ENCODE measurements at places on chromosomes 16 and 17.

- DNase-seq: no peak
Measured at GRCh38 chr16:12468552-12468951, 335.1 kb downstream of the CPPED1 start.

- no peak for DNase-seq
Measured at GRCh38 chr17:28983286-28984230, 22.3 kb downstream of the SEZ6 start.

DNA sequence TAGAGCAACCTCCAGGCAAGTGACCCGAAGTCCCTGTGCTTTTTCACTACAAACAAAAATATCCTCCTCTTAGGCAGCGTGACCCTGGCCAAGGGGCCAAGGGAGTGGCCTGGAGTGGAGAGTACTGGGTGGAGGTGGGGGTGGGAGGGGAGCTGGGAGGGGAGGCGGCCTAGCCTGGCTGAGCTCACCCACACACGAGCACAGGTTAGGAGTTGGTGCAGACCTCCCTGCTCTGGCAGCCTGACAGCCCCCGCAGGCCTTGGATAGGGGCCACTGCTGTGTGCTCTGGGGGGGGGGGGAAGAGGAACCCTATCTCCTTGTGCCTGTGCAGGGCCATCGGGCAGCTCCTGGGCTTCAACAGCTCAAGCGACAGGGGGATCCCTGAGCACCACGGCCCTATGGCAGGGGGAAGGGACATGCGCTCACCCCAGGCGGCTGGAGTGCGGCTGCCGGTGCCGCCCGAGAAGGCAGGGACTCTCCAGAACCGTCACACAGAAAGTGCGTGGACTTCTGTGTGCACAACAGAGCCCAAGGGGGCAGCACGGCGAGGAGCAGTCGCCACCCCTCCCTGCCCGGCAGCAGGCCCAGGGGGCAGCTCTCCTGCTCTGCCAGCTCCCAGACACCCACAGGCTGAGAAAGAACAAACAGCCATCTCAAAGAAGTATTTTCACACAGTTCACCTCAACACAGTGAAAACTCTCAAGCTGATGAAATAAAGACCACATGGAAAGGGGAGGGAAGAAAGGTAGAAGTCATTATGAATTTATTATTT, 13.3 kb downstream of the SLC16A3 start:
- no peak for DNase-seq

DNA sequence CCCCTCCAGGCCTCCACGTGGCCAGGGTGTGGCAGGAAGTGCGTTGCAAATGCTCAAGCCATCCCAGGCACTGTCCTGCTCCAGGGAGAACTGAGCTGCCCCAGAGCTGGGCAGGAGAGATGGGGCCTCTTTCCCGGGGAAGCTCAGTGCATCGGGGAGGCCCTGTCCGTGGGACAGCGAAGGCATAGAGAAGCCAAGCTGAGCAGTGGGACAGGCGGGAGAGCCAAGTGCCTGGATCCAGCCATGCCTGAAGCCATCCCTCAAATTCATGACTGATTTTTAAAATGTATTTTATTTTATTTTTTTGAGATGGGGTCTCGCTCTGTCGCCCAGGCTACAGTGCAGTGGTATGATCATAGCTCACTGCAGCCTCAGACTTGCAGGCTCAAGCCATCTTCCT, 25.4 kb upstream of the SSTR5 start:
- no peak for DNase-seq

DNA sequence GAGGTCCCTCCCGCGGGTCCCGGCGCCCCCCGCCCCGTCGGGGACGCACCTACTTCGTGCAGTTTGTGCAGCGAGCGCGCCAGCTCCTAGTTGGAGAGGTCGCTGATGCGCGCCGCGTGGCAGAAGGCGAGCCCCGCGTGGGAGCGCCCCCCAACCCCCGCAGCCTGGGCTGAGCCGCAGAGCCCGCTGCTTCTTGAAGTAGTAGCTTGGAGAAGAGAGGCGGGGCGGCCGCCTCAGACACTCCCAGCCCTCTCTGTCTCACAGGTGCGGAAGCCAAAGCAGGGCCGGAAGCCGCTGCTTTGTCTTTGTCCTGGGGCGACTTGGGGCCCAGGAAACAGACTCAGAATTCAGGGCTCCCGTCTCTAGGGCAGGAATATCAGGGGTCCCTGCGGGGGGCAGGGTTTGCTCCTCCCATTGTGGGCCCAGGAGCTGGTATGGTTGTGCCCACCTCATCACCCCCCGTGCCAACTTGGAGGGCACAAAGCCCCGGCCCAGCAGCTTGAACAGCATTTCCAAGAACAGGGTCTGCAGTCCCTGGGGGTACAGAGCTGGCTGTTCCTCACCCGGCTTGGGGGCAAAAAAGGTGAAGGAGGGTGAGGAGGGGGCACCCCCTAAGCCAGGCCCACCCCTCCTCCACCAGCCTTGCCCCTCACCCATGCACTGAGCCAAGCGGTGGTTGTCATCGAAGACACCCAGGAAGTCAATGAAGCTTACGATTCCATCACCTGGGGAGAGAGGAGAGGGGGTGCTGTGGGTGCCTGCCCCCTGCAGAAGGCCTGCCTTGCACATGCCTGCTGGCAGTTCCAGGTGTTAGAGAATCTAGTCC, 13.5 kb downstream of the SPATA32 start:
- no peak for DNase-seq

DNA sequence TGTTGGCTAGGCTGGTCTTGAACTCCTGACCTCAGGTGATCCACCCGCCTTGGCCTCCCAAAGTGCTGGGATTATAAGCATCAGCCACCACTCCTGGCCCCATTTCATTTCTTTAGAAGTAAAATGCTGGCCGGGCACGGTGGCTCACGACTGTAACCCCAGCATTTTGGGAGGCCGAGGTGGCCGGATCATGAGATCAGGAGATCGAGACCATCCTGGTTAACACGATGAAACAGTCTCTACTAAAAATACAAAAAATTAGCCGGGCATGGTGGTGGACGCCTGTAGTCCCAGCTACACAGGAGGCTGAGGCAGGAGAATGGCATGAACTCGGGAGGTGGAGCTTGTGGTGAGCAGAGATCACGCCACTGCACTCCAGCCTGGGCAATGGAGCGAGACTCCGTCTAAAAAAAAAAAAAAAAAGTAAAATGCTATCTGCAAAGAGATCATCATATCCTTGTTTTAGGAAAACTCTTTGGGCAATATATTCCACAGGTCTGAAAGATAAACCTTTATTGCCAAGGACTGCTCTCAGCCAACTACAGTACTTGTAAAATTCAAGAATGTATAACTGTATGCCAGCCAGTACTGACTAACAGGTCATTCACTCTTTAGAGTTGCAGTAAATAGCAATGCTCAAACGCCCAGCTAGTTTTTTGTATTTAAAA, 3.8 kb downstream of the GJC1 start:
- no peak for DNase-seq

GRCh38 chr17:248337-249235, 67.1 kb upstream of the DOC2B start:
- no peak for DNase-seq
